Ascending aorta (tissue), 2 donors: ENCODE measurements at places on chromosomes 6 and 20.

DNA sequence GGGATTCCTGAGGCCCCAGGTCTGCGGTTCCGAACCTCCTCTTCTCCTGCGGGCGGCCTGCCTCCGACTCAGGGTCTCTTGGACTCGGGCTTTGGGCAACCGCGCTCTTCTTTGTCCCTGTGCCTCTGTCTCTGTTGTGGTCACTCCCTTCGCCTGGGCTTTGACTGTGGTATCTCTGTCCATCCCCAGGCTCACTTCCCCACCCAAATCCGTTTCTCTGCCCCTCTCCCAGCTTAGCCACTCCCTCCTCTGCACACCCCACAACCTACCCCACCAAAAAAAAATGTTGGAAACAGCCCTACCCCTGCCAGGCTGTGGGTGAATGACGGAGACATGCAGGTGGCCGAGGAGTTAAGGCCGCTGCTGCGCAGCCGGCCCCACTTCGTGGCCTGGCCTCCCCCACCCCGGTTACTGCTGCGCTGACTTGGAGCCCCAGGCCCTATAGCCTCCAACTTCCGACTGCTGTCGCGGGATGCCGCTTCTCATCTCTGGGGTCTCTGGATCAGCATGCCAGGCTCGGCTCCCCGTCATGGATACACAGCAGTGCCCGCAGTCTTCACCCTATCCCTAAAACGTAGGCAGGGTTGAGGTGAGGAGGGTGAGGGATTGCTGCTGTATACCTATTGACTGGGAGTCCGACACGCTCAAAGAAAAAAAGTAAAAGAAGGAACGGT lies 2.7 kb upstream of the MAFB start:
- no peak for DNase-seq
- H3K27me3 ChIP-seq: no peaks in the 10 kb centered on the region
- H3K4me1 ChIP-seq: peaks cover 4% of the 10 kb centered on the region
- H3K27ac ChIP-seq: no peak overlapping the region
- H3K4me3 ChIP-seq: peak overlapping the region; percentile 79
- no peaks in the 10 kb centered on the region for H3K36me3 ChIP-seq

DNA sequence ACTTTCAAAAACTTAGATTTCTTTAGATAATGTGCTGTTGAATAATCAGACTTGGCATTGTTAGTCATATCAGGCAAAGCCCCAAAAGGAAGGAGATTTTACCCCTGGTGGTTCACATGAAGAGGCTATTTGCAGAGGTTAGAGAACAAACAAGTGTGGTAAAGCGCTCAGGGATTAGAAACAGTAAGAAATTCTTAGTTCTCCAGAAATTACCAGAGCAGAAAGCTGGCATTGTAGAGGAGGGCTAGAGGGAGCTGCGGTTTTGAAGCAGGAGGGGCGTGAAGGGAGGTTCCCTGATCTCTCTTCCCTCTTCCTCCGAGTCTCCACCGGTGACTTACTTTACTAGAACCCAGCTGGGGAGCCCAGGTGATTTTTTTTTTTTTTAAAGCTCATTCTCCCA lies 10.2 kb downstream of the MYO6 start:
- no peak for DNase-seq
- H3K4me3 ChIP-seq: no peak overlapping the region
- H3K4me1 ChIP-seq: no peaks in the 10 kb centered on the region
- H3K27ac ChIP-seq: no peak overlapping the region

DNA sequence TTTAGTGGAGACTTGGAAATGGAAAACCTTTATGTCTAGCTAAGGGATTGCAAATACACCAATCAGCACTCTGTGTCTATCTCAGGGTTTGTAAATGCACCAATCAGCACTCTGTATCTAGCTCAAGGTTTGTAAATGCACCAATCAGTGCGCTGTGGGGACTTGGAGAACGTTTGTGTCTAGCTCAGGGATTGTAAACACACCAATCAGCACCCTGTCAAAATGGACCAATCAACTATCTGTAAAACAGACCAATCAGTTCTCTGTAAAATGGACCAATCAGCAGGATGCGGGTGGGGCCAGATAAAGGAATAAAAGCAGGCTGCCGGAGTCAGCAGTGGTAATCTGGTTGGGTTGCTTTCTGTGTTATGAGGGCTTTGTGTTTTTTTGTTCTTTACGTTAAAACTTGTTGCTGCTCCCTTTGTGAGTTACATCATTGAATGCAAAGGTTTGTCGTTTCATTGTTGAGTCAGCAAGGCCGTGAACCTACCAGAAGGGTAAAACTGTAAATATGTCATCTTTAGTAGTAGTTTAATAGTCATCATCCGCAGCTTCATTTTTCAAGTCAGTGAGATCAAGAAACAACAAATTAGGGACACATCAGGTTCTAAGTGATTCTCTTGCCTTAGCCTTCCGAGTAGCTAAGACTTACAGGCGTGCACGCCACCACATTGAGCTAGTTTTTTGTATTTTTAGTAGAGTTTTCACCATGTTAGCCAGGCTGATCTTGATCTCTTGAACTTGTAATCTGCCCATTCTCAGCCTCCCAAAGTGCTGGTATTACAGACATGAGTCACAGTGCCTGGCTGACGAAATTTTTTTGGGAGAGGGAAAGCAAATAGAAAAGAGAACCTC lies 22.7 kb upstream of the NUP153 start:
- no peak overlapping the region for H3K4me3 ChIP-seq
- H3K27ac ChIP-seq: no peak overlapping the region
- H3K4me1 ChIP-seq: no peaks in the 10 kb centered on the region
- H3K27me3 ChIP-seq: no peaks in the 10 kb centered on the region
- H3K36me3 ChIP-seq: no peaks in the 10 kb centered on the region

GRCh38 chr20:9831032-9831431 lies 7.8 kb downstream of the PAK5 start:
- H3K27me3 ChIP-seq: no peaks in the 10 kb centered on the region
- no peaks in the 10 kb centered on the region for H3K36me3 ChIP-seq
- H3K4me1 ChIP-seq: no peaks in the 10 kb centered on the region
- no peak overlapping the region for H3K27ac ChIP-seq
- H3K4me3 ChIP-seq: no peak overlapping the region

- no peak overlapping the region for H3K4me3 ChIP-seq
- H3K27me3 ChIP-seq: no peaks in the 10 kb centered on the region
- H3K4me1 ChIP-seq: no peaks in the 10 kb centered on the region
- no peaks in the 10 kb centered on the region for H3K36me3 ChIP-seq
Observed at GRCh38 chr20:1790386-1790785, 104.8 kb upstream of the SIRPA start.

- H3K27ac ChIP-seq: no peak overlapping the region
- no peak overlapping the region for H3K4me3 ChIP-seq
- peaks cover 43% of the 10 kb centered on the region for H3K36me3 ChIP-seq
- DNase-seq: no peak
- no peaks in the 10 kb centered on the region for H3K27me3 ChIP-seq
Observed at GRCh38 chr20:45426320-45427016, 10.5 kb downstream of the PIGT start.

DNA sequence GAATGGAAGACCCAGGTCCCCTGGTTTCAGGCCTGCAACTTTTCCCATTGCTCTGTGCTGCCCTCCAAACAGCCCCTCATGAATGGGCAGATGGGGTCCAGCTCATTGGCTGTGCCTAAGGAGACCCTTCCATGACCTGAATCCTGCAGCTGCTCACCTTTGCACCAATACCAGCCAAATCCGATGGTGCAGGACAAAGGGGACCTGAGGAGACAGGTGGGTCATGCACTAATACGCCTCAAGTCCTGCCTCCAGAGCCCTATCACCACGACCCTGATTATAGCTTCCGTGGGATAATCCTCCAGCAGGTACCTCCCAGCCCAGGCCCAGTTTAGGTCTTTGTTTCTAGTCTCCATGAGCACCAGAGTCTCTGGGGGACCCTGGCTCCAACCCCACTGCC lies 16.8 kb downstream of the TREM1 start:
- no peak overlapping the region for H3K4me3 ChIP-seq
- H3K27ac ChIP-seq: no peak overlapping the region
- no peaks in the 10 kb centered on the region for H3K4me1 ChIP-seq
- no peak for DNase-seq

- no peak overlapping the region for H3K27ac ChIP-seq
- no peaks in the 10 kb centered on the region for H3K27me3 ChIP-seq
- H3K4me3 ChIP-seq: no peak overlapping the region
- H3K4me1 ChIP-seq: peaks cover 35% of the 10 kb centered on the region
Observed at GRCh38 chr6:144315981-144316861, 31.1 kb downstream of the UTRN start.

DNA sequence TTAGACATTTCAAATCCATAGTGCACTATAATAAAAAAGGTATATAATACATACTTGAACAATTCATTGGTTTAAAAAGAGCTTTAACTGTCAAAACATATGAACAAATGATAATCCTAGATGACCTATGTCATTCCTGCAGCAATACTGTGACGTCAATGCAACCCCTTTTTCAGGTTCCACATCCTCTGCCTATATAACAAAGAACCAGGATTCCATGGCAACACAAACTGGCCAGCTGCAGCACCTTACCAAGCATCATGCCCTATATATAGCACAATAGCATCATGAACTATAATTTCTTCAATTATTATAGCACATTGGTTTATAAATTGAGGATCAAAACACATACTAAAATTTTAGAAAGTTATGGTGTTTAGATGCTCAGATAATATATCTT lies 578 bp upstream of the PTCHD4 start:
- H3K4me1 ChIP-seq: no peaks in the 10 kb centered on the region
- H3K4me3 ChIP-seq: no peak overlapping the region
- no peaks in the 10 kb centered on the region for H3K36me3 ChIP-seq
- no peak for DNase-seq

DNA sequence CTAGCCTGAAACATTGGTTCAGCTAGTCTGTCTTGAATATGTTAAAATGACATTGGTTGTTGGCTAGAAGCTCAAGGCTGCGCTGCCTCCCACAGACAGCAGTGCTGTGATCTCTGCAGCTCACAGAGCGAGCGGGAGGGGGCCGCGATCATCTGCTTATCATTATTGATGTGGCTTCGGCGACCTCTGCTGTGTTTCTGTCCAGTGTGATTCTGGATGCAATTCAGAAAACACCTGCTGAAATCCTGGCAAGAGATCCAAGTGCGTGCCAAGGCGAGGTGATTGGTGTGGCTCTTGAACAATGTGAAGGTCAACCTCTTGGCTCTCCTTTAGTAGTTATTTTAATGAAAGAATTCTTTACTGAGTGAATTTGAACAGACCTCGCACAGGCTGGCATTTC lies 142.3 kb upstream of the SASH1 start:
- no peak for DNase-seq
- no peaks in the 10 kb centered on the region for H3K36me3 ChIP-seq
- peaks cover 5% of the 10 kb centered on the region for H3K4me1 ChIP-seq
- H3K27me3 ChIP-seq: no peaks in the 10 kb centered on the region
- H3K4me3 ChIP-seq: no peak overlapping the region

DNA sequence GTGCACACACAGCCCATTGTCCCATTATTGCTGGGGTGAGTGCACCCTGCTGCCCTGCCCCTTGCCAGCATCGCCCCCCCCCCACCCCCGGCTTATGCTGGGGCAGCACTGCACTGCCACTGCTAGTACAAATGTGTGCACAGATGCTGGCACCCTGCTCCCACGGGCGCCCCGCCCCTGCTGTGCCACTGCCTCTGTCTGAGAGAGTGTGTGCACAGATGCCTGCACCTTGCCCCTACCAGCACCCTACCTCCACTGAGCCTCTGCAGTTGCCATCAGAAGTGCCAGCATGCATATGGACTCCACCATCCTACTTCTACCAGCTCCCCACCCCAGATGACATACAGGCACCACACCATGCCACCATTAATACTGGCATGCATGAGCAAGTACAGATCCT lies 454.6 kb upstream of the KHDRBS2 start:
- no peak overlapping the region for H3K27ac ChIP-seq
- no peaks in the 10 kb centered on the region for H3K4me1 ChIP-seq
- no peak overlapping the region for H3K4me3 ChIP-seq
- no peaks in the 10 kb centered on the region for H3K36me3 ChIP-seq

GRCh38 chr6:32382757-32383420 lies 11.2 kb upstream of the TSBP1 start:
- no peak overlapping the region for H3K4me3 ChIP-seq
- no peak for DNase-seq

- no peaks in the 10 kb centered on the region for H3K27me3 ChIP-seq
- H3K4me3 ChIP-seq: no peak overlapping the region
- DNase-seq: no peak
- no peaks in the 10 kb centered on the region for H3K4me1 ChIP-seq
Observed at GRCh38 chr20:63409066-63409833, 48.1 kb upstream of the CHRNA4 start.

DNA sequence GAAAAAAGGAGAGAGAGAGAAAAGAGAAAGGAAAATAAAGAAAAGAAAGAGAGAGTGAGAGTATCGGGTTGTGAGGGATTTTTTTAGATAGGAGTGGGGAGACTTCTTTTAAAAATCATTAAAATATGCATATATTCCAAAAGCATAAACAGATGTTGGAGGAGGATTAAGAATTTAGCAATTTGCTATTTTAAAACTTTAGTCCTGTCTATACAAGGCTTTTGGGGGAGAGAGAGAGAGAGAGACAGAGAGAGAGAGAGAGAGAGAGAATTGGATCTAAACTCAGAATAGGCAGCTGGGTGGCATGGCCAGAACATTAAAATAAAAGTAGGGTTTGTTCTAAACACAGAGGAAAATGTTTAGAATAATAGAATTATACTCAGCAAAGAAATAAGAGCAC lies 72.1 kb downstream of the SOD2 start:
- H3K27me3 ChIP-seq: no peaks in the 10 kb centered on the region
- no peak overlapping the region for H3K4me3 ChIP-seq
- no peak overlapping the region for H3K27ac ChIP-seq
- no peaks in the 10 kb centered on the region for H3K36me3 ChIP-seq
- no peaks in the 10 kb centered on the region for H3K4me1 ChIP-seq

DNA sequence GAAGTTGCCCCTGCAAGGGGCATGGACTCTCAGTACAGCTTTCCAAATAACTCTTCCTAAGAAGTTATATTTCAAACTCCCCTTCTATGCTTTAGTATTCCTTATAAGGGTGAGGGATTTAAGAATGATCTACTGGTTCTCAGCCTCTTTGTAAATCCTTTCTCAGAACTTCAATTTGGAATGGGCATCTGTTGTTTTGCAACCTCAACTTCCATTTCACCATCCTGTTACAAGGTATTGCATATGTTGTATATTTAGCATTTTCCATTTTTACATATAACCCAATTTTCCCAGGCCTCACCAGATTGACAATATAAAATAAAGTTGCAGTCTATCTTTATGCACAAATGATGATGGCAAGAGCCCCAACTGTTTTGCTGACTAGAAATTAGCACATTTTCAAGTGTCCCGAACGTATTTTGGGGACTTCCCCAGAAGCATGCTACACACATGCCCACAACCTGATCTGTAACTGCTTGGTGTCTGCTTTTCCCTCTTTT lies 154.9 kb upstream of the CARMIL1 start:
- H3K27ac ChIP-seq: peak overlapping the region; percentile 13
- no peak overlapping the region for H3K4me3 ChIP-seq
- no peak for DNase-seq
- peaks cover 22% of the 10 kb centered on the region for H3K4me1 ChIP-seq
- peaks cover 24% of the 10 kb centered on the region for H3K36me3 ChIP-seq

DNA sequence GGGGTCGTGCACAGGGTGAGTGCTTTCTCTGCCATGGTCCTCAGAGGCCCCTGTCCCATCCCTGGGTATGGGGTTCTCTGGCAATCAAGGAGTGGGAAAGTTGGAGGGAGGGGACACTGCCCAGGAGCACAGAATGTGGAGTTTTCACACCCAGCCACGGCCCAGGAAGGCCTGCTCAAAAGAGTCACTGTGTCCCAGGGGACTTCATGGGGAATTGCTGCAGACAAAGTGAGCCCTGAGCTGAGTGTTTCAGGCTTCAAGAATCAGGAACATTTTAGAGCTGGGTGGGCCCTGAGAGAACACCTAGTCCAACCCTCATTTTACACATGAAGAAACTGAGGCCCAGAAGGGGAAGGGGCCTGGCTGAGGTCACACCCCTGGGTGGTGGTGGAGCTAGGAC lies 5.7 kb downstream of the MAPK13 start:
- peaks cover 6% of the 10 kb centered on the region for H3K36me3 ChIP-seq
- H3K4me1 ChIP-seq: no peaks in the 10 kb centered on the region
- H3K4me3 ChIP-seq: no peak overlapping the region
- no peak overlapping the region for H3K27ac ChIP-seq
- no peaks in the 10 kb centered on the region for H3K27me3 ChIP-seq
